Ascending aorta (tissue), 2 donors: ENCODE measurements at places on chromosomes 1 and 21.
A peak's percentile ranks its signal among the peaks of the same experiment; 100 is the strongest.

DNA sequence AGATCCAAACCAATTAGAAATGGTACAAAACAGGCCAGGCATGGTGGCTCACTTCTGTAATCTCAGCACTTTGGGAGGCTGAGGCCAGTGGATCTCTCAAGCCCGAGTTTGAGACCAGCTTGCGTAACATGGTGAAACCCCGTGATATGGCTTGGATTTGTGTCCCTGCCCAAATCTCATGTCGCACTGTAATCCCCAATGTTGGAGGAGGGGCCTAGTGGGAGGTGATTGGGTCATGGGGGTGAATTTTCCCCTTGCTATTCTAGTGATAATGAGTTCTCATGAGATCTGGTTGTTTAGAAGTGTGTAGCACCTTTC is 7.0 kb upstream of the VASH2 start:
- DNase-seq = no peak

DNA sequence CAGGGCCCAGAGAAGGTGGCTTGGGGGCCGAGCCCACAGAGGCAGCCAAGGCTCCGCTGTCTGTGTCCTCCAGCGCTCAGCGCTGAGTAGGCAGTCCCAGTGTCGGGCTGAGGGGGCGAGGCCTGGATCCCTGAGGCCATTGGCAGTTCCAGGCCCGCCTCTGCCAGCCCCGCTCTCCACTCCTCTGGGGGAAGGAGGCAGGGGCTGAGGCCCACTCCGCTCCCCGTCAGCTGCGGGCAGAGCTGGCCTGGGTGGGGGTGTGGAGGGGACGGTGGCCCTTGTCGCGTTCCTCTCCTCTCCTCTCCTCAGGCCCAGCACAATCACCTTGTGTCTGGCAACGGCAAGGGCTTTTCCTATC is 132.8 kb downstream of the CASZ1 start:
- DNase-seq = peak; percentile 41

DNA sequence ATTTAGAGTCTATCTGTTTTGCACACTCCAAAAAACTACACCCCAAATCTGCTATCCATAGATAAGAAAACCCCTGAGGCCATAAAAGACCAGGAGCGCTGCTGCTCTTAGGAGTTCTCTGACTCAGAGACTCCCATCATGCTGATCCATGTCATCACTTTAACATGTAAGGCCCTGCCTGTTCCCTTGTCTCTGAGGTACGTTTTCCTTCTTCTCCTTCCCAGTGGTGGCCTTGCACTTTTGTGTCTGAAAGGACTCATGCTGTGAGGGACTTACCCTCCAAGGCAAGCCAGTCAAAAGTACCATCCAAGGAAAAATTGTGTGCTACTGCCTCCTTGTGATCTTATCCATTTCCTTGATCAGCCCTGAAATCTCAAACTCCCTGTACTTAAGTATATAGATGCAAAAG is 427.4 kb upstream of the NCAM2 start:
- no peak for DNase-seq

DNA sequence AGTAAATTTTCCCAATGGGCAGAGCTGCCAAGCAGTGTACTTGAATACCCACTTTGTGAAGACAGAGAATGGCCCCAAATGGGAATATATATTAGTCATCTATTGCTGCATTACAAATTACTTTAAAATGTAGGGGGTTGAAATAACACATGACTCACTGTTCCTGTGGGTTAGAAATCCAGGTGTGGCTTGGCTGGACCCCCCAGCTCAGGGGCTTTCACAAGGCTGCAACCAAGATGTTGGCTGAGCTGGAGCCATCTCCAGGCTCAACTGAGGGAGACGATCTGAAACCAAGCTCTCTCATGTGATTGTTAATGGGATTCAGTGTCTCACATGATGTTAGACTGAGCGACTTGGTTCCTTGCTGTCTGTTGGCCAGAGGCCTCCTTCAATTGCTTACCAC is 33.4 kb upstream of the ARHGAP29 start:
- DNase-seq = no peak

GRCh38 chr1:232676307-232676706 is 46.4 kb upstream of the SIPA1L2 start:
- no peak for DNase-seq

- no peak for DNase-seq
Measured at GRCh38 chr1:234579967-234580366, 30.0 kb downstream of the IRF2BP2 start.

GRCh38 chr1:183553764-183554163 is 36.5 kb downstream of the NCF2 start:
- DNase-seq = no peak

DNA sequence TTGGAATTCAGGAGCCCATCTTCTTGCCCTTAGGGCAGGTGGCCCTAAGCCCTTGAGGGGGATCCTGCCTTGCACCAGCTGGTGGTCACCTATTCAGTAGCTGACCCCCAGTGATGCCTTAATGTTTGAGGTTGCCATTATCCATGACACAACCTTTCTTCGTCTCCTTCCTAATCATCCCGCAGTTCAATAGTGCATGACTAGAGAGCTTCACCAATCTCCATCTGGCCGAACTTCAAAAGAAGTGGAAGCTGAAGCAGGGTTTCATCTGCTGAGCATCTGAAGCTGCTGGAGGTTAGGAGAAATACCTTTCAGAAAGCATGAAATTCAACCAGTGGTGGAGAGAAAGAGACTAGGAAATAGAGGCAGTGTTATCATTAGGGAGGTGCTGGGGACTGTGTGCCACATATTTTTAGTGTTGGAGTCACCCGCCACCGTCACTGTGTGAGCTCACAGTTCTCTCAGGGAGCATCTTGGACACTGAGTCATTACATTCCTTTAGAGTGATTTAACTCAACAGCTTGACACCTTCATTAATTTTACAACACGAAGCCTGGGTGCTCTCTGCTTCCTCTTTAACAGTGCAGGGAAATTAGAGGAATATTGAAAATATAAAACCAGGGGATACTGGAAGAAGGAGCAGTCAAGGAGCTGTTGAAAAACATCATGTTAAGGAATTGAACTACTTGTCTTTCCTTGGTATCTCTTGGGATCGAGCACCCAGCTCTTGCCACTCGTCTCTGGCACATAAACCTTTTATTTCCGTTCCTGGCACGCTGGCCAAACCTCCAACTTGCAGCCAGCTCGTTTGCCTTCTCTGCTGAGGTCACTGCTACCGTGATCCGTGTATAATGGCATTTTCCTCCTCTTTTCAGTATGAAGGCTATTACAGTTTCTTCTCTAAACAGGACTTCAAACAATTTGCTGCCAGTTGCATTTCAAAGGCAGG is 53.6 kb downstream of the PEX14 start:
- peak; percentile 90 for DNase-seq

GRCh38 chr1:210674151-210674550 is 345.4 kb downstream of the HHAT start:
- no peak for DNase-seq

GRCh38 chr1:203517426-203518110 is 23.6 kb downstream of the OPTC start:
- DNase-seq = no peak

- no peak for DNase-seq
Measured at GRCh38 chr1:248730507-248731335, 24.8 kb downstream of the LYPD8 start.

DNA sequence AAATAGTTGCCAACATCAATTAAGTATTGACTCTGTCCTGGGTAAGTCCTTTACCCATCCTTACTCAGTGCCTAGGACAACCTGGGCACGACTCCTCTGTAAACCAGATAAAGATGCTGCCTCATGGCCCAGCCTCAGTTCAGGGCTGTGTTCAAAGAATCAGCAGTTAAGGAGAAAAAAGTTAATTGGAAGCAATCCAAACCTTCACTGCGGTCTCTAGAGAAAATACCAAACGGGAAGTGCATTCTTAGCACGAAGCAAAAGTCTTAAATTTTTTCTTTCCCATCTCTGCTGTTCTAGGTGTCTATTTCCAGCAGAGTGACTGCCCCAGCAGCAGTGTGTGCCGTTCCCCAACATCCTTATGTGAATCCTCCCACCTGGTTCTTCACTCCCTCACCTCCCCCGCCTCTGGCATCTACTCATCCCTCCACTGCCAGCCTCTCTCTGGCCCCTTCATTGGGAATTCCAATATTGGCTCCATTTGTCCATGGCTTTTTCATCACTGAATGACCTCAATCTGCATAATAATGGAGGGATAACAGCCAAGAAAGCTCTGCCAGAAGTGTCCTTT is 23.2 kb downstream of the KANK4 start:
- DNase-seq = no peak

GRCh38 chr21:45420061-45421041 is 15.4 kb downstream of the COL18A1 start:
- DNase-seq = peak; percentile 88

GRCh38 chr21:26782747-26783146 is 62.5 kb downstream of the ADAMTS1 start:
- DNase-seq = no peak

GRCh38 chr1:59885160-59885832 is 41.3 kb downstream of the CYP2J2 start:
- no peak for DNase-seq

- DNase-seq = no peak
Measured at GRCh38 chr1:1204998-1205768, 1.2 kb downstream of the TNFRSF18 start.

- no peak for DNase-seq
Measured at GRCh38 chr1:175222296-175222938, 29.8 kb upstream of the KIAA0040 start.

GRCh38 chr1:159923203-159924024 is 1.9 kb downstream of the TAGLN2 start:
- DNase-seq = peak; percentile 81

GRCh38 chr1:5444396-5444795 is 547.8 kb downstream of the NPHP4 start:
- no peak for DNase-seq

DNA sequence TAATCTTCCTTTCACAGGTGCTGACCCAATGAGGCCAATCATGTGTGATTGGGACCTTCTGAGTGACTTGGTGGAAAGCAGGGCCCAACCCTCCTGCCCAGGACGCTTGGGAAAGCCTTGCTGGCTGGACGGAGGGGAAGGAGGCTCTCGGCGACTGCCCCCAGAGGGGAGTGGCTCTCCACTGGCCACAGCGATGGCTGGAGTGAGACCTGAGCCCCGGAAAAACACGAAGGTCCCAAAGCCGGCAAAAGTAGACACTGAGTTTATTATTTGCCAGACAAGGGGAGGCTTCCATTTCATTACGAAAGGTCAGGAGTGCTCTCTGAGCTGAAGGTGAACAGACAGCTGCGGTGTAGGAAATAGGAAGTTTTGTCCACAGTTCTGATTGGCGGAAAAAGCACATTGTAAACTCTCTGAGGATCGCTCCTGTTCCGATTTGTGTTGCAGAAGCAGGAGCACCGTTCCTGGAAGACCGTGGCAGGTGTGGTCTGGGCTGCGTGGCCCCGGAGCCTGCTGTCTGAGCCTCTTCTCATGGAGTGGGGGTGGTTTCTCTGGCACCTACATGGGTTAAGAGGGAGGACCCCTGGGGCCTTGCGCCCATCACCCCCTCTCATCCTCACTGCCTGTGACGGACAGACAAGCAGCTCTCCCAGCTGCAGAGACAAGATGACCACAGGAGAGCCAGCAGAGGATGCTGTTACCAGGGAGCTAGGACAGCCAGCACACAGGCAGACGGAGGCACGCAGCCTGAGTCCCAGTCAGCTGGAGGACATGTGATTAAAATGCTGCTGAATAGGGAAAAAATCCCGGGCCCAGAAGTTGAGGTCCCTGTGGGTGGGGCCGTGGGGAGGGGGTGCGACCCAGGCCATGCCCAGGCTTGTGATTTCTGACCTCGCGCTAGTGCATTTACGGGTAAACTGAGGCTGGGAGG is 41.5 kb downstream of the KRTAP10-1 start:
- no peak for DNase-seq

- no peak for DNase-seq
Measured at GRCh38 chr1:20143734-20144565, 4.8 kb downstream of the PLA2G2F start.

GRCh38 chr21:31115249-31115648 is 77.0 kb upstream of the KRTAP19-8 start:
- no peak for DNase-seq

- DNase-seq = no peak
Measured at GRCh38 chr1:90135286-90135685, 140.4 kb downstream of the ZNF326 start.

DNA sequence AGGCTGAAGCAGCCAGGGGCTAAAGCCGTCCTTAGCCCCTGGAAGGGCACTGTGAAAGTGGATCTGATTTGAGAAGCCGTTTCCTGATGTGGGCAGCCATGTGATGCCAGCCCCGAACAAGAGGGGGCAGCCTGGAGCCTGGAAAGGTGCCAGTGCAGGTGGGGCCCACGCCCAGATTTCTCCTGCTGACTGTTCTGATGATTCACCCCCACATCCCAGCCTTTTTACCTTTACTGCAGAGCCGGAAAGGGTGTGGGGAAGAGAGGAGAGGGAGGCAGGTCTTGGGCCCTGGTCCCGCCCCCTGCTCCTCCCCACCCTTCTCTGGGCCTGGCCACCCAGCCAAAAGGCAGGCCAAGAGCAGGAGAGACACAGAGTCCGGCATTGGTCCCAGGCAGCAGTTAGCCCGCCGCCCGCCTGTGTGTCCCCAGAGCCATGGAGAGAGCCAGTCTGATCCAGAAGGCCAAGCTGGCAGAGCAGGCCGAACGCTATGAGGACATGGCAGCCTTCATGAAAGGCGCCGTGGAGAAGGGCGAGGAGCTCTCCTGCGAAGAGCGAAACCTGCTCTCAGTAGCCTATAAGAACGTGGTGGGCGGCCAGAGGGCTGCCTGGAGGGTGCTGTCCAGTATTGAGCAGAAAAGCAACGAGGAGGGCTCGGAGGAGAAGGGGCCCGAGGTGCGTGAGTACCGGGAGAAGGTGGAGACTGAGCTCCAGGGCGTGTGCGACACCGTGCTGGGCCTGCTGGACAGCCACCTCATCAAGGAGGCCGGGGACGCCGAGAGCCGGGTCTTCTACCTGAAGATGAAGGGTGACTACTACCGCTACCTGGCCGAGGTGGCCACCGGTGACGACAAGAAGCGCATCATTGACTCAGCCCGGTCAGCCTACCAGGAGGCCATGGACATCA is at the start of gene SFN:
TSS of gene SFN (plus strand) at position 369 of the 904 bp plus-strand sequence. CDS start at position 433, 64 bp downstream.
- no peak for DNase-seq

DNA sequence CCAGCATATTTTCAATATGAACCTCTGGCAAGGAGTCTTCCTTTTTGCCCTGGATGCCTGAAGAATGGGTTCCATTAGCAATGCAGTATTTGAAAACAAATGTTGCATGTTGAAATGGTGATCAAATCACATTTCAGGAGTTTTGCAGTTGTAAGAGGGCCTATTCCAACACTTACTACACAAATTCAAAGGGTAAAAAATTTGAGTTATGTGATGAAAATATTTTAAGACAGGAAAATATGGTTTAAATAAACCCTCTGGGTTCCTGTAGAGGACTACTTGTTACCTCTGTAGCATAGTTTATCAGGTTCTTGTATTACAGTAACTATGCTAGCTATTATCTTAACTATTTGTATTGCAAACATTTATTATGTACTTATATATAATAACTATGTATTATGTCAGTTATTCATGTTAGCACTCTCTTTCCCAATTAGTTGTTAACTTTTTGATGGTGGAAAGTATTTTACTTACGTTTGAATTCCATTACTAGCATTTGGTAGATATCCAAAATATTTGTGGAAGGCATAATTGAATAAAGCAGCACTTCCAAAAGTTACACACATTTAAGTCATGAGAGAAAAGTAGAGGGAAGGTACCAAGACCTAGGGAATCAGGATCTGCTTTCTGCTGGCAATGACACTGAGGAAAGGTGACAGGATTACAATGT is 312.9 kb downstream of the GRIK1 start:
- no peak for DNase-seq

- DNase-seq = no peak
Measured at GRCh38 chr1:204726478-204726877, 40.9 kb upstream of the LRRN2 start.
